ENCODE measurements at places on chromosomes 4 and X.

GRCh38 chr4:2642968-2643367, 106.5 kb downstream of the FAM193A start:
- no peak for DNase-seq

DNA sequence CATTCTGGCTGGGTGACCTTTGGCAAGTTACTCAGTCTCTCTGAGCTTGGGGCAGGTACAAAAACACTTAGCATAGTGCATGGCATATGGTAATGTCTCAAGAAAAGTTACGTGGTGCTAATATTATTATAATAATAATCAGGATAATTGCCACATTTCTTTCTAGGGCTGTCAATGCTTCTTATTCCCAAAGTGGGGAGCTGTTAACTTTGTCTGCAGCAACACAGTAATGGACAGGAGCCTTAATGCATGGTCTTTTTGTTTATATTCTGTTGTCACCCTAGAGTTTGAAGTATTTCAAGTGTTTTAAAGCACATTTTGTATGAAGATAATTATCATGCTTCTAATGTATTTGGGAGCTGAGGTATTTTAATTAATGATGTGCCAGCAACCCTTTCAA, 121.8 kb downstream of the FHIP1A start:
- no peak for DNase-seq

DNA sequence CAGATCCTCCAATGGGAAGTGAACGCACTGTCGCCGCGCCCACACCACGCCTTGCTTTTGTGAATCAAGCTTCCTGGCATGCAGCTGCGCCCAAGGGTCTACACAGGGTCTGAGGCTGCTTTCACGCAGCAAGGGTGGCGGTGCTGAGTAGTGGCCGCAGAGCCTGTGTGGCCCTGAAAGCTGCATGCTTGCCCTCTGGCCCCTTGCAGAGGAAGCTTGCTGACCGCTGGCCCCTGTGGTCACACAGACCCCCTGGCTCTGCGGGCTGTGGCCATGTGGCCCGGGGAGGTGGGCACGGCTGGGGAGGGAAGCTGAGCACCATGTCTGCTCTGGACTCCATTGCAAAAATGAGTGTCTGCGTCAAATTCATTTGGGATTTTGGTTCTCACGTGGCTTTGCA, 8.8 kb downstream of the DOK7 start:
- DNase-seq: no peak

GRCh38 chr4:36269101-36269500, 12.3 kb upstream of the DTHD1 start:
- no peak for DNase-seq

DNA sequence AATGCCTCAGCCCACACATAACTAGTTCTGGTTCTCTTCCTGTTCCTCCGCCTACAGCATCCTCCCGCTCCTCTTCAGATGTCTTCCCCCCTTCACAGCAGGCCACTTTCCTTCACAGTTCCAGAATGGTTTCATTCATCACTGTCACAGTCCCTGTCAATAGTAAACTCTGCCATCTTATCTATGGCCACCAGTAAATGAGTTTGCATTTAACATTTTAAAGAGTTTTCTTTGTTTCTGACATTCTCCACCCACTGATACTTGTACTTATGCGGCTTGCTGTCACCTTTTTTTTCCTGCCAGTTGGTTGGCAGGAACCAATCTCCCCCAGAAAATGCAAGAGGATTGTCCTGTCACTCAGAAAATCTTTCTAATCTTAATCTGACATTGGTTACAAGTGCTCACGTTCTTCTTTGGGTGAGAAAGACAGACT, 114.1 kb downstream of the GLUD2 start:
- DNase-seq: no peak

- no peak for DNase-seq
These were observed 72.7 kb upstream of the LIMCH1 start for GRCh38 chr4:41465146-41465761.

- no peak for DNase-seq
These were observed 181.8 kb downstream of the STIM2 start for GRCh38 chr4:27042411-27042810.

DNA sequence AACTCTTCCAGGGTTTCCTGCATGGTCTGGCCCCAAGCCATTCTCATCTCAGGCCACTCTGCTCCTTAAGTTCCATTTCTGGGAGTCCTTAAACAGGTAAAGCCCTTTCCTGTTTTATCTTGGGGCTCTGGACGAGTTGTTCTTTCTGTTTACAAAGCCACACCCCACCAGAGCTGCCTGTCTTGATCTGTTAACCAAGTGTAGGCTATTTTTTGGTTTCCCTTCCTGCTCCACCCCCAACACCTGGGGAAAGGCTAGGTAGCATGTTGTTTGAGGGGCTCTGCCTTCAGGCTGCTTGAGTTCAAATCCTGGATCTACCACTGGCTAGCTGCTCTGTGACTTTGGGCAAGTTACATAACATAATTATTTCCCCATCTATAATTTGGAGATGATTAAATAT, 40.0 kb downstream of the ERVMER34-1 start:
- no peak for DNase-seq

DNA sequence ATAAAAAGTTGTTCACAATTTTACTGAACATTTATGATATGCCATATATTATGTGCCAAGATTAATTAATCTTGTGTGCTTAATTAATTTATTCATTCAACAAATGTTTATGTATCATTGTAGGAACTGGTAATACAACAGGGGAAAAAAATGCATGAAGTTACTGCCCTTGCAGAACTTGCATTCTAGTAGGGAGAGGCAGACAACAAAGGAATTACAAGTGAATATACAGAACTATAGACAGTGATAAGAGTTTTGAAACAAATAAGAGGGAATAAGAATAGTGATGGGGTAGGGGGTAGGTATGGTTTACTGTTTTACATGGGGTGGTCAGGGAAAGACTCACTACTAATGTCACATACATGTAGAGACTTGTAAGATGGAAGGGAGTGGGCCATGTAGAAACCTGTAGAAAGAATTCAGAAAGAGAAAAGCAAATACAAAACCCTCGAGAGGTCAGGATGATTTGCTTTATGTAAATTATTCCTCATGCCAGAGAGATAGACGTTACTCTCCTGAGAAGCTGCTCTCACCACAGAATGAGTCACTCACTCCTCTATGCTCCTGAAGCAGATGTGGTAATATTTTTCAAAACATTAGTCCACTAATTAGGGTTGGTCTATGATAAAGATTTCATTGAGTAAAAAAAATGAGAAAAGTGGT, 855.0 kb upstream of the GRID2 start:
- peak; percentile 12 for DNase-seq

DNA sequence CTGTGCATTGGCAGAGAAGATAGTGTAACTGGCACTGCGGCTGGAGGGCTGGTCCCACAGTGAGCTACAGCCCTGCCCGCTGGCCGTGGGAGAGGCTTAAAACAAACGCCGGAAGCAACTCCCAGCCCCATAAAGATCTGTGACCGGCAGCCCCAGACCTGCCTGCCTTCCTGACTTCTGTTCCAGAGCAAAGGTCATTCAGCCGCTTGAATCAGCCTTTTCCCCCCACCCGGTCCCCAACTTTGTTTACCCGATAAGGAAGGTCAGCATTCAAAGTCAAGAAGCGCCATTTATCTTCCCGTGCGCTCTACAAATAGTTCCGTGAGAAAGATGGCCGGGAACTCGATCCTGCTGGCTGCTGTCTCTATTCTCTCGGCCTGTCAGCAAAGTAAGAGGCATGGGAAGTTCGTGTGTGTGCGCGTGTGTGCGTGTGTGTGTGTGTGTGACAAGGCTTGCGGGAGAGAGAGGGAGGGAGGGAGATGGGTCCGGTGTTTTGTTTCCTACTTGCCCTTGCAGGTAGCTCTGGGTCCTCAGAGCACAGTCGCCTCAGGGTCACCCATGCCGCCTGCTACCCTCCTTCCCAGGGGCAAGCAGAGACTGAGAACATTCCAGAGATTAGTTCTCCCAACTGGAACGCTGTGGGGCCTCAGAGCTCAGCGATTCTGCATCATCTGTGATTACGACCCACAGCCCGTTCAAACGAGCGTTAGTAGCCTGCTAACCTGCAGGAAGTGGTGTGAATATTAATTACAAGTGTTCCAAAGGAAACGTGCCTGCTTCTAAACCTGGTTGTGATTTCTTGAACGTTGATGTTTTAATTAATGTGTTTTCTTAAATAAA, at the start of gene MGST2:
Gene MGST2, plus strand, starts transcription at position 130 of the 840 bp plus-strand sequence. Its CDS starts 201 bp downstream, at position 331.
- DNase-seq: no peak

GRCh38 chr4:153488006-153488891, 22.1 kb downstream of the TMEM131L start:
- no peak for DNase-seq

GRCh38 chr4:7824218-7824617, 115.4 kb downstream of the AFAP1 start:
- no peak for DNase-seq

DNA sequence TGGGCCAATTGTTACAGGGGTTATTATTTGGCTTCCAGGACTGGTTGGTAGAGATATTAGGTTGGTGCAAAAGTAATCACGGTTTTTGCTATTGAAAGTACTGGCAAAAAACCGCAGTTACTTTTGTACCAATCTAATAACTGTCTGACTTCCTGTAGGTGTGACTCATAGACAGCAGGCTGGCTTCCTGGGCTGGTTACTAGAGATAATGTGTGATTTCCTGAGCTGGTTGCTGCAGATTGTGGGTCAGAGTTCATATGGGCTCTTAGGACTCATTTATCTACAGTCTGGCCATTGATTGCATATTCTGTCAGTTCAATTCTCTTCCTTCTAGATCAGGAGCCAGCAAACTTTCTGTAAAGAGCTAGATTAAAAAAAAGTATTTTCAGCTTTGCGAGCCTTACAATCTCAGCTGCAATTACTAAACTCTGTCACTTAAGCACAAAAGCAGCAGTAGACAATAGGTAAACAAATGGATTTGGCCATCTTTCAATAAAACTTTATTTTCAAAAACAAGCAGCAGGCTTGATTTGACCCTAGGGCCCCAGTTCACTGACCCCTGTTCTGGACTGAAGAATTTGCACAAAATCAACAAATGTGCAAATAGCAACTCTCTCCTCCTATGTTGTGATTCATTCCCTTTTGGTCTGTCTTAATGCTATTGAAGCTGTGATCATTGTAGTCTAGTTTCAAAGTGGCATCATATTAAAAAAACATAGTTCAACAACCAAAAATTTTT, 50.8 kb upstream of the BOD1L1 start:
- no peak for DNase-seq

DNA sequence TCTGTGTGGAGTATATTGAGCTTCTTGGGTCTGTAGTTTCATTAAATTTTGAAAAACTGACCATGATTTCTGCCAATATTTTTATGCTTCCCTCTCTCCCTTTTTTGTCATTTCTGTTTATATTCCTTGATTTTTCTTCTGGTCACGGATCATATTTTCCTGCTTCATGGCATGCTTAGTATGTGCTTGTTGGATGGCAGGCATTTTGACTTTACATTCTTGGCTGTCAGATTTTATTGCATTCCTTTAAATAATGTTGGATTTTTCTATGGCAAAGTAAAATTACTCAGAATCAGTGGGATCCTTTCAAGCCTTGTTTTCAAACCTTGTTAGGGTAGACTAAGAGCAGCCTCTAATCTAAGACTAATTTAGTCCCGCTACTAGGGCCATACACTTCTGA, 531.8 kb downstream of the IL15 start:
- no peak for DNase-seq

GRCh38 chr4:18722748-18723191, 701.2 kb upstream of the LCORL start:
- no peak for DNase-seq

DNA sequence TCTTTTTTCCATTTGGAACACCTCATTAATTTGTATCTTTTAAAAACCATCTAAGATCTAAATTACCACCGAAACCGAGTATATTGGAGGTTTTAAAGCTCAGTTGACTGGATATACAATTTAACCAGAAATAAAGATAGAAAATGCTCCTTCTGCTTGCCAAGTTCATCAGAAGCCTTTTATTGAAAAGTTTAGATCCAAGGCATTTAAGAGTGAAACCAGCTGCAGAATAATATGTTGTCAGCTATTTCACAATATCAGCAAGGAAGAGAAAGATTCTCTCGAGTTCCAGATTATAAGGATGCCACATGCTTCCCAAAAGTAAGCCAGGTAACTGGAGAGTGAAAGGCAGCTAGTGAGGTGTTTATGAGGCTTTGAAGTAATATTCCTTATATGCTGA, 217.4 kb downstream of the DCTD start:
- no peak for DNase-seq

DNA sequence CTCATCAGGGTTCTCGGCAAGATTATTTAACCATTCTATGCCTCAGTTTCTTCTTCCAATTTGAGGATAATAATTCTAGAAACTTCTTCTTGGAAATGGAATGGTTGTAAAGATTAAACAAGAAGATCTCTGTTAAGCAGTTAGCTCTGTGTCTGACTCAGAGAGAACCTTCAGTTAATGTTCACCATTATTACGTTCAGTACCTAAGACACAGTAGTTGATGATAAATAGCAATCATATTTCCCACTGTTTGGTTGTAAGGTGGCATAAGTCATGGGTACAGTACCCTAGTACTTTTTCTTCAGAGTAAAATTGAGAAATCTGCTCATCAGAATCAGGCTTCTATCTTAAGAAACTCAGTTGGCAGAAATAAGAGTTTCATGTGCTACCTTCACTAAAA, 366.5 kb upstream of the BOD1L1 start:
- no peak for DNase-seq

DNA sequence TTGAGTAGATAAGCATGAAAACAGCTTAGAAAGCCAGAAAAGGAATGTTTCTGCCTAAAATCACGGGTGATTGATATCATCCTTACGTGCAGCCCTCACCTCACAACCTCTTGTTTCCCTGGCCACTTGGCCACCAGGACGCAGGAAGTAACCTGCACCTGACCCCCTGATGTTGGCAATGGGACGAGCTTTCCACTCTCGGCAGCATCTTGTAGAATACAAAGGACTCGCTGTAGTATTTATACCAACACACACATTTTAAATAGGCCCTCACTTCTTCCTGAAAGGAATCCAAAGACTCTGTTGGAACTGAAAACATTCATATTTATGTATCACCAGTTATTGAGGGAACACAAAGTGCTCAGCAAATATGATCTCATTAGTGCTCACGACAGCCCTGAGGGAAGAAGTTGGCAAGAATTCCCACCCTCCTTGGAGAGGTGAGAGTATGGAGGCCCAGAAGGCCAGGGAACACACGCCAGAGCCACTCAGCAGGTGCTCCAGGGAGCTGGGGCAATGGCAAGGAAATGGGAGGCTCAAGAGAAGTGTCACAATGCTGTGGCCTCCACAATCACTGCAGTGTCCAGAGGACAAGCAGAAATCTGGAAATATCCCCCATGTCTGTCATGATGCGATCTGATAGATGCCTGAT, 103.3 kb upstream of the KIT start:
- DNase-seq: no peak

DNA sequence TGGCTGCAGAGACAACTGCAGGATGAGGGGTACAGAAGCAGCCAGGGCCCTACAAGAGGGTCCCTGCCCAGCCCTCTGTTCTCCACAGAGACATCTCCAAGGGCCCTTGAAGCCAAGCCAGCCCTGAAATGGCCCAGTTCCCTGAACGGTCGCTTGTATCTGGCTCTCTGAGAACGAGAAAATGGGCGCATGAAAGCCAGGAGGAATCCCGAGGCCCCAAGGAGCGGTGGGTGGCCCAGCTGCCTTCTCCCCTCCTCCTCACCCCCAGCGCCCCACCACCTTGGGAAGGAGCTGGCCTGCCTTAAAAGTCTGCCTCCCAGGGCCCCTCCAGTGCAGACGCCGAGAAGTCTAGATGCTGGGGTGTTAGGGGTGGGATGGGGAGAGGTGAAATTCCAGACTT, 5.7 kb downstream of the ZNF185 start:
- no peak for DNase-seq

GRCh38 chrX:69179380-69179911, 14.2 kb upstream of the PJA1 start:
- DNase-seq: no peak
